ENCODE measurements at places on chromosomes 6 and 20. TPM values are rescaled to one million over a fixed set of nuclear protein-coding genes. Genes with fewer than 3 reads are reported as not detected.

- DNase-seq = peak; percentile 44
Observed at GRCh38 chr6:158457616-158458278, 102.1 kb upstream of the TMEM181 start.

- peak; percentile 42 for DNase-seq
Observed at GRCh38 chr6:47000842-47001241, 41.3 kb downstream of the ADGRF1 start.

Gene LY6G6F
- total RNA-seq = not detected

DNA sequence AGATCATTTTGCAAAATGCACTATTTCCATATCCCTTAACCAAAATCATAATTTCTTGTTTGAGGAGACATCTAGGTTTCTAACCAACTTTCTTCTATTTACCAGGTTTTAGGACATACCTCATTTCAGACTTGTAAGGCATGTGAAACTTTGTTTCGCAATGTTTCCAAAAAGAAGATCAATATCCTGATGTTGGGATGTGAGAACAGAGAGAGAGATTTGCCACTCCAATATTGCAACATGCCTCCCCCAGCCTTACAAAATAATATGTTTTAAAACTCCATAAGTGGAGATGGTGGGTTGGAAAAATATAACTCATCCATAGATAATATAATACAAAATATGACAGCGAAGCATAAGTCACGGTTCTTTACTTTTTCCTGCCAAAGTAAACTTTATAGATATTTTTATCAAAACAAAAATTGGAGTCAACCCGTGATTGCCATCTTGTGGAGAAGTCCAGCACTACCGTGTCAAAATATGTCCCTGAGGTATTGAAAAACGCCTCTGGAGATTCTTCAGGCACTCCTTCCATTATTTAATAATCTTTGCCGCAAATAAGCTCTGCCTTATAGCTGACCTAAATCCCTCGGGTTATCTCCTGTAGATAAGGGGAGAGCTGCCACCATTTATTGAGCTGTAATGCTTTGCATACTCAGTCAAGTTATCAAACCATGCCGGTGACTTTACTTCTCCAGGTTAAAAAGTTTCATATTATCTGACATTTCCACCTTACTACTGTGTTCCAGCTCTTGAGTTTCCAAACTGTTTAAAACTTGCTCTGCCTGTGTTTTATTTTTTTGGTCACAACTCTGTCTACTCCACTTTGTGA, 534.2 kb downstream of the HACE1 start:
- DNase-seq = no peak

Gene TNFRSF21
- total RNA-seq = 244 TPM

Gene MRPS10
- 32.1 TPM for total RNA-seq

Gene TSBP1
- total RNA-seq = not detected

Gene DSP
- total RNA-seq = 468 TPM

DNA sequence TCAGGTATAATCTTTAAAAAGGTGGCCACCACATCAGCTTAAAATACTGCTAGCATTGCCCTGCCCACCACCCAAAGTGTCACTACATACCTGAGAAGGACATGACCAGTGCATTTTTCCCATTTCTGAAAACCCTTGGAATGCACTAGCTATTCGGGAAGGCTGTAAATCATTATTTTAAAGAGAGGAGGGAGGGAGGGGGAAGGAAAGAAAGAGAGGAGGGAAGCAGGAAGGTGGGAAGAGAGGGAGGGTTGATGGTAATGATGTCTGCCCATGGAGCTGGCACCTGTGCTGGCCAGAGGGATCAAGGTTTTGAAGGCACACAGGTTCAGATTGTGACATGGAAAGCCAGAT, 32.4 kb downstream of the VAPB start:
- DNase-seq = no peak

All from astrocyte (in vitro differentiated cells and primary cell).